NCI-H510A (cell line): ENCODE measurements at places on chromosomes 1 and 21.
A peak's percentile ranks its signal among the peaks of the same experiment; 100 is the strongest.

GRCh38 chr21:40179166-40179565 is 311.9 kb downstream of the PCP4 start:
- no peak for DNase-seq

DNA sequence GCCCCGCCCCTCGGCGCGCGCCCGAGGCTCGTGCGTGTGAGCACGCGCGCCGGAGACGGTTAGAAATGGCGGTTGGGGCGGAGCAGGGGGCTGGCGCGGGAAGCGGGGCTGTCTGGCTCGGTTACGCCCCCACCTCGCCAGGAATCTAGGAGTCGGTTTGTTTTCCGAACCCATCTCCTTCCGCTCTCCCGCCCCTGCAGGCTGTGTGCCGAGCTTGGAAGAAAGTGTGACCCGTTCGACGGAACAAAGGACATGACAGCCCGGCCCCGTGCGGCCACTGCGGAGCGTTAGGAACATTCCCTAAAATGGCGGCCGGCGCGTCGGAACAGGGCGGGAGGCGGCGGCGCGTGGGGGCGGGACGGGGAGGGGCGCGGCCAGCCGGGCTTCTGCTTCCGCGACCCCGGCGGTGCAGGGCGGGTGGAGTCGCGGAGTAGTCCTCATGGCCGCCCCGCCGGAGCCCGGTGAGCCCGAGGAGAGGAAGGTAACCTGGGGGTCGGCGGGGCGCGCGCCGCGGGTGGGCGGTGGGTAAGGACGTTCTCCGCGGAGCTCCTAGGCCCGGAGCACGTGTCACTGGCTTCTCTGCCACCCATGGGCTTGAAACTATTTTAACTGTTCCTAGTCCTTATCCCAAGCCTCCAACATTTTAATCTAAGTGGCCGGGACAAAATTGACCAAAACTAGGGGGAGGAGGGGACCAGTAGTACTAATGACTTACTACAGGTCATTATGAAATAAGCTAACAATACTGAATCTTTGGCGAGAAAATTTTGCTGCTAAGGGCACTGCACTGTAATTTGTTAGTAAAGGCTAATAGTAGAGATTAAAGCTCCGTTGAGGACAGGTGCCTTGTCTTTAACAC is at the start of gene COX20:
Gene COX20, plus strand, starts transcription at position 383 of the 859 bp plus-strand sequence. Its CDS starts 57 bp downstream, at position 440.
- DNase-seq: peak; percentile 84

- DNase-seq: no peak
Observed at GRCh38 chr1:116579259-116579875, 8.5 kb upstream of the CD58 start.

GRCh38 chr1:26210147-26210870 is 19.9 kb downstream of the CATSPER4 start:
- no peak for DNase-seq

- no peak for DNase-seq
Observed at GRCh38 chr1:227541796-227542152, 21.6 kb upstream of the ZNF678 start.

- DNase-seq: peak; percentile 65
Observed at GRCh38 chr1:155080312-155081228, 1.9 kb downstream of the EFNA3 start.

DNA sequence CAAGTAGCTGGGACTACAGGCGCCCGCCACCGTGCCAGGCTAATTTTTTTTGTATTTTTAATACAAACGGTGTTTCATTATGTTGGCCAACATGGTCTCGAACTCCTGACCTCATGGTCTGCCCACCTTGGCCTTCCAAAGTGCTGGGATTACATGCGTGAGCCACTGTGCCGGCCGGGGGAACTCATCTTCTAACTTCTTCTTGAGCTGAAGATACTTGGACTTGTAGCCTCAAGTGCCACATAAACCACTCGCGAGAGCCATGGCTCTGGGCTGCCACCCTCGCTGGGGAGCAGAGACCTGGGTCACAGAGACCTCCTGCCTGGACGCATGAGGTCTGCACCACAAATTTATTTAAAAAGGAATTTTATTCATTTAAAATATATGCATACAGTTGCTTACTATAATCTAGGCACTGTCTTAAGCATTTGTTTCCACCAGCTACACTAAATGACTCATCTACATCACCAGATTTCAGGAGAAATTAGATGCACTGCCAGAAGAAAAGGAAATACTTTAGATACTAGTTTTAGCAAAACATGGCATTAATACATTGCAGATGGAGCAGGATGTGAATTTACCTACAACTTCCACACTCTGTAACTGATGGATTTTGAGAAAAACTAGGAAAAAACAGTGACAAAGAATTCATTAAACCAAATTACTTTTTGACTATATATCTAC is 29.9 kb upstream of the PUM1 start:
- no peak for DNase-seq

DNA sequence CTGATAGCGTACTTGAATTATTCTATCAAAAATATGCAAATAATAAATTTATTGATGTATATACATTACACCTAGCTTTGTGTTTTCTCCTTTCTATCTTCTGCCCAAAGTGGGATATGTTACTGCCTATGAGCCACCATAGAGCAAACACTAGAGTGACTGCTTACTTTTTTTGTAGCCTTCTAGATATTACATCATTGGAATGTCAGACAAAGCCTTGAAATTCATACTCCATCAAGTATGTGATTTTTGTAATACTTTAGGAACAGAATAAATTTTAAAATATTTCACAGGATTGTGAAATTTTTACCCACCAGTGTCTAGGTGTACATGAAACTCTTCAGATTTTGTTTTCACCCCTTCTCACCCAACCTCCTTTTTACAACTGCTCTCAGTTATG is 787.6 kb downstream of the USP25 start:
- DNase-seq: no peak

DNA sequence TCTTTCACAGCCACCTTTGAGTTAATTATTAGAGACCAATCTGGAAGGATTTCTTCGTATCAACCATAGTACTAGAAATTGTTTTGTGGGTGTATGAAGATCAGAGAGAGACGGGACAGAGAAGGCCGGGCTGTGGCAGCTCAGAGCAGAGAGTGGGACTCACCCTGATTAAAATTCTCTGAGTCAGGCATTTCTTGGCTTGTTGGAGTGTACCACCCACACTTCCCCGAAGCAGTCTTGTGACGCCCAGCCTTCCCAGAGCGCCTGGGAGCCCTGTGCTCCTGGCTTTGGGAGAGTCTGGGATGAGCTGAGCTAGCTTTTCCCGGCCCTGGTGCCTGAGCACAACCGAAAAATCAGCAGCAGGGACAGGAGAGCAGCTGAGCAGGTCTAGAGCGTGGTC is 19.4 kb downstream of the PLEKHM2 start:
- no peak for DNase-seq

DNA sequence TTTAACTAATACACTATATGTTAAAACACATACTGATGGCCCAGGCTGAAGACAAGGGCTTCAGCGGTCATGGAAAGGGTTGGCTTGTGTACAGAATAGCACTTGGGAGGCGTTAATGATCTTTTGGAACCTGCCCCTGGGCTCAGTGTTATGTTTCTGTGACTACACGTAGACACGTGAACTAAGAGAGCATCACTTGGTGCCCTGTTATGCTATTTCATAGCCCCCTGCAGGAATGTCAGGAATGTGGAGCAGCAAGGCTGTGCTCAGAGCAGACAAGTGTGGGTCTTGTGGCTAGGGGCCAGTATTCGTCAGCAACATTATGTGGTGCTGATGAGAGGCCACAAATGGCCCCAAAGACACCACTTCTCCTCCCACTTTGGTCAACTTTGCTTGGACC is 132.4 kb downstream of the MAP3K21 start:
- DNase-seq: no peak

DNA sequence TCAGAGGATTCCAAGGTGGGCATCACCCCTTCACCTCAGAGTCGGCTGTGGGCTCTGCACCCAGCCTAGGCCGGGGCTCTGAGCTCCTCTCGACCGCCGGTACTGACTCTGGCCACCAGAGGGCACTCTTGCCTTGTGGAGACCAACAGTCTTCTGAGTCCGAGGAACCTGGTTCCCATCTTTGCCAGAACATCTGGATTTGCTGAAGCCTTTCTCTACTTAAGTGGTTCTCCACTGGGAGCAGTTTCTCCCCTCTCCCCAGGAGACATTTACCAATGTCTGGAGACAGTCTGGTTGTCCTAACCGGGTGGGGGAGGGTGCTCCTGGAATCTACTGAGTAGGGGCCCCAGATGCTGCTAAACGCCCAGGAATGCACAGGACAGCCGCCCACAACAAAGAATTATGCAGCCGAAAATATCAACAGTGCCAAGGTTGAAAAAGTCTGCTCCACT is 9.4 kb downstream of the ETV3L start:
- DNase-seq: peak; percentile 13

DNA sequence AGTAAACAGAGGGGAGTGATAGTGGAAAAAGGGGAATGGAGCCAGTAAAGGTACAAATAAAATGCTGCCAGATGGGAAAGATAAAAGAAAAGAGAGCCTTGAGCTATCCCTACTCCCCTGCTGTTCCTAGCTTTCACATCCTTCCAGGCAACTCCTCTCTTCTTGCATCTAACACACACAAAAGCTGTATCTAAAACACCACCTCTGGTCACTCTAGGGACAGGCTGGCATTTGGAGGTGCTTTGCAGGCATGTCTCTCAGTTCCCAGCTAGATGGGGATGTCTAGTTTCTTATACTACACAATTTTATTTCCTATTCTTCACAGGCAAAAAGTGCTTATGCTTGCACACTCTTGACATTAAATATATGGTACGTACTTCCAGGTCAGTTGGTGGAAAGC is 185.1 kb upstream of the ST6GALNAC5 start:
- DNase-seq: no peak
